HCEC 1CT (cell line): ENCODE measurements at places on chromosomes 2 and 18.

DNA sequence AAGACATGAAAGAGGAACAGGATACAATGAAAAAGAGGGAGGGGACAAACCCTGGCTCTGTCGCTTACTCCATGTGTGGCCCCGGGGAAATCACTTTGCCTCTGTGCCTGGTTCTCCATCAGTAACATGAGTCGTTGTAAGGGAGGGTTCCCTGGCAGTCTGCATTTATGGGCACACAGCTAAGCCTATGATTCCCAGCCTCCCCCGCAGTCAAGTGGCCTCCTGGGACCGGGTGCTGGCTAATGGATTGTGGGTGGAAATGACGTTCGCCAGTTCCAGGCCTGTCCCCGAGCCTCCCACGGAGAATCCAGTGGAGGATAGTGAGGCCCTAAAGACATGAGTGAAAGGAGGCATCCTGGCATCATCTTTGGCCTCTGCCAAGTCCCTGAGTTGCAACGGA is 42.7 kb downstream of the SFXN5 start:
- DNase-seq = no peak

- DNase-seq = no peak
These were observed 470.1 kb upstream of the RAB12 start for GRCh38 chr18:8139127-8139527.

DNA sequence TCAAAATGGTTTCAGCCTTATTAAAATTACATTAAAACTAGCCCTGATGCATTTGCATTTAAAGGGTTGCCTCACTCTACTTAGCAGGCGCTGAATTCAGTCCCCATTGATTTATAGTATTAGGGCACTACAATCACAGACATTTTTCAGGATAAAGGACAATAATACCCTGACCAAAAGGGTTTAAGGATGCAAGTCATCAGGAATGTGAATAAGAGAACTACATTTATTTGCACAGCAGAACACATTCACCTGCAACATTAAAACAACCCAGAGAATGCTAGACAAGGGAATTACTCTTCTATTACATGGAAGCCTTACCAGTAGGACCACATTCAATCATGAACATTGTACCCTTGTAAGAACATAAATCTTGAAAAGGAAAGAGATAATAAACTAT is 93.6 kb downstream of the TCF4 start:
- no peak for DNase-seq

GRCh38 chr2:97706112-97706511 is 7.3 kb upstream of the ZAP70 start:
- no peak for DNase-seq

DNA sequence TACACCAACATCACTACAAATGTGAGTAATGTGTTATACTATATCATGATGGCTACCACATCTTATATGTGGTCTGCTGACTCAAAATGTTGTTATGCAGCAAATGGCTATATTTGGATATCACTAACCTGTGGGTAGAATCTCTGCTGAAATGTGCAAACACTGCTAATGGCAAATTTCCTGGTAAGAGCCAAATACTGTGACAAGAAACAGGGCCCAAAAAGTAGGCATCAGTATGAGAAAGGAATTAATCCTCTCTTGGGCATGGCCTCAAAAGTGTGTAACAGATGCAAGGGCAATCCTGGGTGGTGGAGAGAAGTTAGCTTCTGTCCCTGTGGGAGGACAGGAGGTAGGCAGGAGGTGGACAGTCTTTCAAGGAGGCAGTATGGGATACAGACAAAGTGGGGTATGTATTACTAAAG is 13.3 kb downstream of the ATF2 start:
- peak; percentile 92 for DNase-seq

DNA sequence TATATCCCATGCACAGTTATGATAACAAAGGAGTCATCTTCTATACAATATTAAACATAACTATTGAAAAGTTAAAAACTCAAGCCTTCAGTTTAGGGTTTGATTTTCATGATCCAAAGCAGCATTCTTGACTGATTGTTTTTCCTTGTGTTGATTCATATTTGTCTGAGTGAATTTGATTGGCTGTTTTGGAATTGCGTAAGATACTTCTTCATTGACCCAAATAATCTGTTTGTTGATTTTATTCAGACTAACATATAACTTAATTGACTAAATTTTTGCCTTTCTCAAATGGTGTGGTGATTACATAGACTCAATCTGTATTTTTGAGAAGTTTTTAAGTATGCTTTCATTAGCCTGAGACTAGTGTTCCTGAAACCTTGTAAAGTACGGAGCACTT is 305.7 kb upstream of the TNP1 start:
- no peak for DNase-seq

GRCh38 chr18:677145-677544 is 19.7 kb downstream of the TYMS start:
- DNase-seq = no peak

DNA sequence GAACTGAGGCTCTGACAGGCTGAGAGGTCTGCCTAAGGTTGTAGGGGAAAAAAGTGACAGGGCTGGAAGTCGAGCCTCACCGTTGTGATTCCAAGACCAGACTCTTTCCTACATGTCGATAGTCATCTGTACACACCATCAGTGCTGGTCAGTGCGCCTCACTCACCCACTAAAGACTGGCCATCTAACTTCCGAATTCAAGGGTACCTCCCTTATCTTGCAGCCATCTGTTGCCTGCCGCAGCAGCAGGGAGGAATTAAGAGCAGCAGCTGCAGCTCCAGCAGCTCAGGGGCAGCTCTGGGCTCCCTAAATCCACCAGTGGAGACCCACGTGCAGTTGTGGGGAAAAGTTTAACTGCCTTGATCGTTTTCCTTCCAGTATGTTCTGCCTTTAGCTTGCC is 32.6 kb upstream of the GPR39 start:
- no peak for DNase-seq

- DNase-seq = no peak
These were observed 55.7 kb upstream of the RASGRP3 start for GRCh38 chr2:33420726-33421125.

- no peak for DNase-seq
These were observed 30.7 kb downstream of the BAZ2B start for GRCh38 chr2:159585622-159586021.

DNA sequence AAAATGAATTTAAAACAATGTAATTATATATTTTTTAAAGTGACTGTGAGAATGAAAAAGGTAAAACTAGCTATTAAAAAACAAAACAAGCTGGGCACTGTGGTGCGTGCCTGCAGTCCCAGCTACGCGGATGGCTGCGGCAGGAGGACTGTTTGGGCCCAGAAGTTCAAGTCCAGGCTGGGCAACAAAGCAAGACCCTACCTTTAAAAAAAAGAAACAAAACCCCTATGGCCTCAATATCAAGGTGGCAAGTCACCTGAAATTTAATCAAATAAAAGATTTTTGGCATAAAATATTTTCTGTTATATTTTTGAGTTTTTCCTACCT is 46.9 kb upstream of the STRN start:
- no peak for DNase-seq

DNA sequence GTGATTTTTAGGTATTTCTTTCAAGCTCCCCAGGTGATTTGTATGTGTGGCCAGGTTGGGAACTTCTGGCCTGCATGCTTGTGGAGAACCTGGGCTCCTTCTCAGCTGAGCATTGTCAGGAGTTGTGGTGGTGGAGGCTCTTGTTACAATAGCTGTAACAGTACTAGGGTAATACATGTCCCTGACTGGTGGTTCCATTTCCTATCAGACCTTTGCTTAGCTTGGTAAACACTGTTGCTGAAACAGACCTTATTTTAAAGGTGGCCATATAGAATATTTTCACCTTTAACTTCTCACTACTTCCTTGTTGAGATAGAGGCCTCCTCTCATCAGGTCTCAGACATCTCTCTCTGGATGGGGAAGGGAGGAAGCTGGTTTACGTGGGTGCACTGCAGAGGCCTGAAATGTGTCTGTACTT is 79.2 kb downstream of the SETBP1 start:
- DNase-seq = no peak

DNA sequence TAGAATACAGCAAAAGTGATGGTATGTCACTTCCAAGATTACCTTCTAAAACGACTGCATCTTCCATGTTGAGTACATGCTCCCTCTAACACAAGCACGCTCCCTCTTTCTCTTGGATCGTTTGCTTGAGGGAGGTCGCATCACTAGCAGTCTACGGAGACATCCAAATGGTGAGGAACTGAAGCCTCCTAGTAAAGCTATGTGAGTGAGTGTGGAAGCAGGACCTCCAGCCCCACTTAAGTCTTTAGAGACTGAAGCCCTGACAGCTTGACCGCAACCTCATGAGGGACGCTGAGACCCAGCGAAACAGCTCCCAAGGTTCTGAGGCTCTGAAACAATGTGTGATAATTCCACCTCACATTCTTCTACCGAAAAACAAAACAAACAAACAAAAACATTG is 486.7 kb upstream of the GCFC2 start:
- DNase-seq = no peak

DNA sequence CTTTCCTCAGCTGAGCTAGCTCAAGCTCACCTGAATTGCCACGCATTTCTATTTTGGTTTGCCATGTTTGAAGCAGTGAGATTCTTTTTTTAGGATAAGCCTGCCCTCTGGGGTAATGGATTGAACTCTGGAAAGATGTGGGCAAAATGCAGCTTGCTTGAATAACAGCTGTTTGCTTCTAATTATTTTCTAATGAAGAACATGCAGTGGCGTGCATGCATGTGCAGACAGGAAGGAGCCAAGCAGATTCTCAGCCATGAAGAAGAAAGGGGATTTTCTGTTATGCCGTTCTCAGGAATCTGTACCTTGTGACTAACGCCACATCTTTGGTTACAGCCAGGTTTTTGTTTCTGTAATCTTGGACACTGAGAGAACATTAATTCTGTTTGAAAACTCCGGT is 171.2 kb downstream of the ANTXR1 start:
- DNase-seq = no peak

DNA sequence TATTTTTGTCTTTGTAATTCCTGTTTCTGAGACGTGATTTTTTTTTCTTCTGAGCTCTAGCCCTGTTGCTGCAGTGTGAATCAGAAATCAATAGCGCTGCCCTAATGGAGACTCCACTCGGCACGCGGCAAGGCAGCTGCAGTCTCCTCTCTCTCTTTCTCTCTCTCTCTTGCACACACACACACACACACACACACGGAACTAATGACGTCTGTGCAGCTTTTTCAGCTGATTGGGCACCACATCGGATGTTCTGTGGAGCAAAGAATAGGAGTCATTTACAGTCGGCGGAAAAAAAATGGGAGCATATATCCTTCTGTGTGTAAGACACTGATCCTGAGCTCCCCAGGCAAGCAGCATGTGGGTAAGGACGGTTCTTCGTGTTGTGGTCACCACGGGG is 2.0 kb upstream of the MYT1L start:
- no peak for DNase-seq

DNA sequence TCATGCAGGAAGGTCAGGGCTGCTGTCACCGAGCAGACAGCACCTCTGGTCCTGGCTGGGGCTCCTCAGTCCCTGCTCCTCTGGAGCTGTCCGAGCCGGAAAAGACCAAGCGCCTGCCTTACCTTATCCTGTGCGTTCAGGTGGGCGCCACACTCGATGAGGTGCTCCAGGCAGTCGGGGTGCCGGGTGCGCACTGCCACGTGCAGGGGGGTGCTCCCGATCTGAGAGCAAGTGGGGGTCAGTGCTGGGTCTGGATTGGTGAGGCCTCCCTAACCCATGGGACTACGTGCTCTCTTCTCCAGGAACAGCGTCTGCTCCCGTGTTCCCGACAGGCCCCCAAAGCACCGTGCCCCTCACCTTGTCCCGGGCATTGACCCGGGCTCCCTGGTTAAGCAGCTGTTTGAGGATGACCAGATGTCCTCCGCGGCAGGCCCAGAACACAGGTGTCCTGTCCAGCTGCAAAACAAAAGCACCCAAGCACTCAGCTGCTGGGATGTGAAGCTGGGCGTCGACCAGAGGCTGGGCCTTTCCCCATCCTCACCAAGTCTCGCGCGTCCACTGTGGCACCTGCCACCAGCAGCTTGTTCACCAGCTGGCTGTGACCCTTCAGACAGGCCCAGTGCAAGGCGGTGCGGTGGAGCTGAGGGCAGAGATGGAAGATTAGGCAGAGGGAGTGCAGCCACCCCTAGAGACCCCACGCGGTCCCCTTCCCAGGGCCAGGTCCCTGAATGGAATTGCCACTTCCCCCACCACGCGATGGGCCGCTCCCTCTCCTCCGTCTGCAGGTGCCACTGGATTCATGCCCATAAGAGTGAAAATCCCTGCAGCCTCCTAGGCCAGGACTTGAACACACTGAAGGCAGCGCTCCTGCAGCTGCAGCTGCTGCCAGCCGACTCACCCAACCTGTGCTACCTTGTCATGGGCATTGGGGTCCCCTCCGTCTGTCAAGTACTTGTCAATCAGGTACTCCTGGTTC is 3.7 kb downstream of the ANKRD23 start:
- no peak for DNase-seq

GRCh38 chr2:26477126-26477910 is 606 bp downstream of the OTOF start:
- DNase-seq = no peak

- DNase-seq = no peak
These were observed 78.4 kb downstream of the UXS1 start for GRCh38 chr2:106115665-106116064.

- DNase-seq = no peak
These were observed 7.1 kb upstream of the EML6 start for GRCh38 chr2:54716375-54716774.

DNA sequence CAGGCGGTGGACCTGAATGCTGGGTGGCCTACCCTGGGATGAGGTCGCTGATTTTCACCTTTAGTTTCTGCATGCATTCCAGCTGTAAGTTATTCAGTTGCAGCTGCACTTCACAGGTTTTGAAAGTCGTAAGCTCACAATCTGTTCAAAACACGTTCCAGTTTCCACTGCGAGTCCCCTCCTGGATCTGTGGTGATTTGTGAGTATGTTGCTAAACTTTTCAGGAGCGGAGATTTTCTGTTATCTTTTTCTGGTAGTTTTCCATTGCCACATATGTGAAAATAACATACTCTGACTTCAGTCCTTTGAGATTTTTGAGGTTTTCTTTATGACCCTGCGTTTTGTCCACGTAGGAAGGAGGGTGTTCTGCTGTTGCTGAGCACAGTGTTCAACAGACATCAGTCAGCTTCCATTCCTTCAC is 102.1 kb downstream of the SNTG2 start:
- DNase-seq = no peak

GRCh38 chr2:235270956-235271355 is 222.9 kb upstream of the AGAP1 start:
- no peak for DNase-seq

- DNase-seq = peak; percentile 22
These were observed 23.9 kb upstream of the CAVIN2 start for GRCh38 chr2:191870744-191871143.
